Dermis microvascular lymphatic vessel endothelial cell (primary cell): ENCODE measurements at places on chromosomes 5 and 9.

DNA sequence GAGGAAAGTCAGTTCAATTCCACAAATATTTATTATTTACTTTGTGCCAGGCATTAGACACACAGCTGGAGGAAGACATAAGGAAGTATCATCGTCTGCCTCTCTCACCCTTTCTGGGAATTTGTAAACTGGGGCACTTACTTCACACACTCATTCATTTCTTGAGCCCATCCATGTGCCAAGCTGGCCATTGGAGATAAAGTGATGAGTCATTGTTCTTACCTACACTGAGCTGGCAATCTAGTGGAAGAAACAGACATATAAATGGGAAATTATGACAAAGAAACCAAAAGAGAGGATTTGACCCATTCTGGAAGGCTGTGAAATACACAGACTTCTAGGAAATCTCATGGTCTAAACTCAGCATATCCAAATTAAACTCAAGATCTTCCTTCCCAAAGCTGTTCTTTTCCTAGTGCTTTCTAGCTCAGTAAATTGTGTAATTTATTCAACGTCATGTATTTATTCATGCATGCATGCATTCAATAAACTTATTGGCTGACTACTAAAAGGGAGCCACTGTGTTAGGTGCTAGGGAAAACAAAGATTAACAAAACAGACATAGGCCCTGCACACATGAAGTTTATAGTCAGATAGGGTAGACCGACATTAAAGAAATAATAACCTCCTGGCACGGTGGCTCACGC, 65.3 kb downstream of the SH3RF2 start:
- peak; percentile 7 for DNase-seq

GRCh38 chr5:181119105-181119504, 11.9 kb downstream of the OR2V1 start:
- no peak for DNase-seq

DNA sequence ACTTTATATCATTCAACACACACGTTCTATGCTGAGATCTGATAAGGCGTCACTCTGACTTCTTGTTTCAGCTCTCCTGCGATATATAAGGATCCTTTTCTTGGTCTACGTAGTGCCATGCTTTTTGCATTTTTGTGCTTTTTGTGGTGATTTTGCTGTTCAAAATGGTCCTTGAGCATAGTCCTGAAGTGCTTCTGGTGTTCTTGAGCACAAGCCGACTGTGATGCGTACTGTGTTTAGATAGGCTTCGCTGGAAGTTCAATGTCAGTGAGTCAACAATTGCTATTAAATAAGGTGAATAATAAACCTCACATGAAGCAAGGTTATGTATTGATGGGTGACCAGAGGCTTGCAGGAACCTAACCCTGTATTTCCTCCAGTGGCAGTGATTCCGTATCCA, 46.8 kb downstream of the ACO1 start:
- peak; percentile 59 for DNase-seq

- DNase-seq, result no peak
These were observed 17.5 kb downstream of the TMEM38B start for GRCh38 chr9:105711867-105712266.

GRCh38 chr9:125549465-125549871, 157.5 kb downstream of the MAPKAP1 start:
- DNase-seq, result no peak

GRCh38 chr9:6790866-6791265, 33.1 kb downstream of the KDM4C start:
- DNase-seq, result no peak

- no peak for DNase-seq
These were observed 384.8 kb upstream of the MEF2C start for GRCh38 chr5:89267788-89268187.

DNA sequence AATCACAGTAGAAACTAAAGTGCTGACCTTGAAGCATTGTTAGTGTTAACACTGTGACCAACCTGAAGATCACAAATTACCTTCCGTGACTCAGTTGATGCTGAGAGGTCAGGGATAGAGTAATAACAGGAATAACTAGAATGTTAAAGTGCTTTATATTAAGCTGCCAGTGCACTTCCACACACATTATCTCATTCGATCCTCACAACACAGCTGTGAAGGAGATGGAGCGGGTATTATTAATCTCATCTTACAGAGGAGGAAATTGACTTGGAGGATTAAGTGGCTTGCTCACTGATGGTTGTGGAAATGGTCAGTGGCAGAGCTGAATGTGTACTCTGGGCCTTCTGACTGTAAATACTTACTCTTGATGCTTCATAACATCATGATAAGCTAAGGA, 252.5 kb upstream of the DMRT1 start:
- DNase-seq, result no peak

- no peak for DNase-seq
These were observed 158.7 kb downstream of the ARRDC3 start for GRCh38 chr5:91224456-91224855.

GRCh38 chr9:137804908-137805630, 72.5 kb upstream of the CACNA1B start:
- peak; percentile 33 for DNase-seq

GRCh38 chr9:76581731-76582130, 122.7 kb downstream of the GCNT1 start:
- no peak for DNase-seq

- no peak for DNase-seq
These were observed 47.9 kb upstream of the SNAPC3 start for GRCh38 chr9:15374825-15375224.

DNA sequence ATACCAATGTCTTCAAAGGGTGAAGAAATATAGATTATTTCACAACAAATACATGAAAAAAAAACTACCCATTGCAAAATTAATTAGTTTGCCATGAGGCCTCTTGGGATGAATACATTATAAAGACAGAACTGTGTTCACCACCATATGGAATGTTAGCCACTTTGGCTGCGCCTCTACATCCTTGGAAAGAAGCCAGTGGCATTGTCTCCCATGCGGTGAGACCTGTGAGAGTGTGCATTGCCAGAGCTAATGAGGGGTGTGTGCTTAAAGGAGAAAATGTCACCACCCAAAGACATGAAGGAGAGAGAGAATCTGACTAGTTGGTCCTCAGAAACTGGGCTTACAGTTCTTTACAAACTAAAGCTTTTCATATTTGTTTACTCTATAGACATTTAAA, 110.6 kb downstream of the PLPPR1 start:
- DNase-seq, result no peak

DNA sequence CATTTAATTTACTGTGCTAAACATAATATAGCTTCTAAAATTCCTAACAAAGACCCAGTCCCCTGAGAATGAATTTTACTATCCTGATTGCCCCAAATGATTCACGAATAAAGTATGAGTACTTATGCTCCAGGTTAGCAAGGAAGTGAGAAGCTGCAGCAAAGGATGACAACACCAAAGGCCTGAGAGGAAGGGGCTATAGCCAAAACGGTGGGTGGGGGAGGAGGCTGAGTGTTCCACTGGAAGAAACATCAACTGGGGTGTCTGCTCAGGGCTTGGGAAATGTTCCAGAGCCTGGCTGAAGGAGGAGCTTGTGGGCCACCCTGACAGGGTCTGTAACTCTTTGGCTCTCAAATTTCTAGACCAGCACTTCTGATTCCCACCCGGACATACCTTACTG, 157.3 kb downstream of the ADAMTS12 start:
- no peak for DNase-seq

- DNase-seq, result no peak
These were observed 35.8 kb downstream of the WNK2 start for GRCh38 chr9:93219692-93220091.

- no peak for DNase-seq
These were observed 254.8 kb upstream of the PPP1R2B start for GRCh38 chr5:156595132-156595787.

DNA sequence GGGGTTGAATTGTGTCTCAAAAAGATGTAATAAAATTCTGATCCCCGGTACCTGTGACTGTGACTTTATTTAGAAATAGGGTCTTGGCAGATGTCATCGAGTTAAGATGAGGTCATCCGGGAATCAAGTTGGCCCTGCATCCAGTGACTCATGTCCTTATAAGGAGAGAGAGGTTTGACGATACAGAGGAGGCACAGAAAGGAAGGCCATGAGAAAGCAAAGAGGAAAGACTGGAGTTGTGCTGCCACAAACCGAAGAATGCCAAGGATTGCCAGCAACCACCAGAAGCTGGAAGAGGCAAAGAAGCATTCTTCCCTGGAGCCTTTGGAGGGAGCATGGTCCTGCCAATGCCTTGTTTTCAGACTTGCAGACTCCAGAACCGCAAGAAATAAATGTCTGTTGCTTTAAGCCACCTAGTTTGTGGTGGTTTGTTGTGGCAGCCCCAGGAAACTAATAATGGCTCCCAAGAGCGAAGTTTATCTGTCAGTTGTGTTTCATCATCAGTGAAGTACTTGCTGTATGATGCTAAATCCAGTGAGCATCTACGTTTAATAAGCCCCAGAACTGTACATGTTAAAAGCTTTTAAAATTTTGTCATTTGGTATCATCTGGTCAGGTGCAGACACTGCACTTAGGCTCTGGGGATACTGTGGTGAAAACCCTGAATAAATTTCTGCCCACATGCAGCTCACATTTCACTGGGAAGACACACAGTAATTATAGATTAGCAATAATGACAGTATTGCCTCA, 114.8 kb downstream of the TLE4 start:
- DNase-seq, result peak; percentile 28

- no peak for DNase-seq
These were observed 107.1 kb downstream of the SEMA5A start for GRCh38 chr5:9438596-9439354.

- DNase-seq, result no peak
These were observed 220.0 kb downstream of the PBX3 start for GRCh38 chr9:125966959-125967711.

GRCh38 chr5:124527220-124527991, 219.0 kb downstream of the ZNF608 start:
- no peak for DNase-seq

DNA sequence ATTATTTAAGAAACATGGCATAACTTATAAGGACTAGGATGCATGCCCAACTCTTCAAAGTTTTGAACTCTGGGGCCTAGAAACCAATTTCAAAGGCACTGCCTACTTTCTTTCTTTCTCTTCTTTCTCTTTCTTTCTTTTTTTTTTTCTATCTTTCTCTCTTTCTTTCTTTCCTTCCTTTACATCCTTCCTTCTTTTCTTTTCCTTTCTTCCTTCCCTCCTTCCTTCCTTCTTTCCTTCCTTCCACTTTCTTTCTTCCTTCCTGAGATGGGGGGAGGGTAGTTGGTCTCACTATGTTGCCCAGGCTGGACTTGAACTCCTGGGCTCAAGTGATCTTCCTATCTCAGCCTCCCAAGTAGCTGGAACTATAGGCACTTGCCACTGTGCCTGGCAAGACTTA, 15.9 kb upstream of the TOMM5 start:
- DNase-seq, result no peak

- DNase-seq, result peak; percentile 86
These were observed 403.3 kb downstream of the PLK2 start for GRCh38 chr5:58056546-58056945.

GRCh38 chr5:137808503-137809135, 54.5 kb upstream of the HNRNPA0 start:
- DNase-seq, result no peak

GRCh38 chr5:32734827-32735378, 23.8 kb downstream of the NPR3 start:
- no peak for DNase-seq

DNA sequence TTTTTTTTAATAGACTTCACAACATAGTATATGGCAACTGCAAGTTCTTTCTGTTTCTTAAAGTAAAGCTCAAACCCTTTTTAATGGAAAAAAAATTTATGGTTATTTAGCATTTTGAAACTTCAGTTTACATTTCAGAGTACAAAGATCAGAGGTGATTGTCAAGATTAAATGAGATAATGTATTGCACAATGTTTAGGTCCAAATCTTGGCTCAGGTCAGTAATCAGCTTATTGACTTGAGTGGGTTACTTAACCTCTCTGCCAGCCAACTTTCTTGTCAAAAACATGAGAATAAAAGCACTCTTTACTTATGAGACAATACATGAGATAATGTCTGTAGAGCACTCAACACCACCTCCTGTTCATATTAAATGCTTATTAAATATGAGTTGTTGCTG, 345.1 kb upstream of the PTPRD start:
- DNase-seq, result no peak

GRCh38 chr9:109906766-109907382, 126.9 kb downstream of the PALM2AKAP2 start:
- DNase-seq, result peak; percentile 76

GRCh38 chr5:96329289-96329688, 103.8 kb downstream of the PCSK1 start:
- DNase-seq, result no peak

- DNase-seq, result peak; percentile 66
These were observed 1.7 kb downstream of the FST start for GRCh38 chr5:53481887-53482716.

DNA sequence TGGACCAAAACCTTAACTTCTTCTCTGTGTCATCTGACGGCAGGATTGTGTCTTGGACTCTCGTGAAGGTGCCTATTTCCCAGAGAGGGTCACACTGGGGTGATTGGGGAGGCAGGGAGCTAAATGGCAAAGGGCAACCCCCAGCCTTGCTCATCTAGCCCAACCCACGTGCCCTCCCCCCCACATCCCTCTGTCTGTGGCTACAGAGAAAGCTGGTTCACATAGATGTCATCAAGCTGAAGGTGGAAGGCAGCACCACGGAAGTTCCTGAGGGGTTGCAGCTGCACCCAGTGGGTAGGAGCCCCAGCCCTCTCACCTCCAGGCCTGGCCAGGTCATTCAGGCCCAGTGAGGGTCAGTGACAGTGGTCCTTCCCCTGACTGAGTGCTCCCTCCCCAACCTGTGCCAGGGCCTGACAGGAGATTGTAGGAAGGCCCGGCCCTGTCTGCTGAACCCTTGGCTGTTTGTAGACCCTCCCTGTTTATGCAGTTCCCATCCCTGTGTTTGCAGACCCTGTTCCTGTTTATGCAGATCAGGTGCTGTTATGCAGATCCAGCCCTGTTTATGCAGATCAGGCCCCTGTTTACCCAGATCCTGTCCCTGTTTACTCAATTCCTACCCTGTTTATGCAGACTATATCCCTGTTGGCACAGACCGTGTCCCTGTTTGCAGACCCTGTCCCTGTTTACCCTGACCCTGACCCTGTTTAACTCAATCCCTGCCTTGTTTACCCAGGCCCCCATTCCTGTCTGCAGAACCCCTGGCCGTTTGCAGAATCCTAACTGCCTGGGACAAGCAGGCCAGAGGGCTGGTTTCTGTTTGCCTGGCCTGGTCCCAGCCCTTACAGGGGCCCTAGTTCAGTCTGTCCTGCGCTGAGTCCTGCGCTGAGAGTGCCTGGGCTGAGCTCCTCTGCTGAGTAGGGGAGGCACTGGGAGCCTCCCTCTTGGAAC, 10.4 kb downstream of the ENHO start:
- DNase-seq, result no peak
